Neural progenitor cell (in vitro differentiated cells): ENCODE measurements at places on chromosomes 13 and 19. TPM values are rescaled to one million over a fixed set of nuclear protein-coding genes. Genes with fewer than 3 reads are reported as not detected.

PNMA8A gene
- total RNA-seq = 42.5 and 43.9 TPM in 2 replicates

PSG7 gene
- total RNA-seq = not detected in 2 replicates

NXNL1 gene
- total RNA-seq = not detected in 2 replicates

KLK3 gene
- total RNA-seq = not detected in 2 replicates

IGLON5 gene
- 5.4 and 15.8 TPM in 2 replicates for total RNA-seq

ZSCAN4 gene
- total RNA-seq = not detected in 2 replicates

TPTE2 gene
- total RNA-seq = 0.06 and 0.17 TPM in 2 replicates

BCAM gene
- 7.1 and 16.9 TPM in 2 replicates for total RNA-seq

CLEC11A gene
- total RNA-seq = 0.09 and 3.4 TPM in 2 replicates

DNA sequence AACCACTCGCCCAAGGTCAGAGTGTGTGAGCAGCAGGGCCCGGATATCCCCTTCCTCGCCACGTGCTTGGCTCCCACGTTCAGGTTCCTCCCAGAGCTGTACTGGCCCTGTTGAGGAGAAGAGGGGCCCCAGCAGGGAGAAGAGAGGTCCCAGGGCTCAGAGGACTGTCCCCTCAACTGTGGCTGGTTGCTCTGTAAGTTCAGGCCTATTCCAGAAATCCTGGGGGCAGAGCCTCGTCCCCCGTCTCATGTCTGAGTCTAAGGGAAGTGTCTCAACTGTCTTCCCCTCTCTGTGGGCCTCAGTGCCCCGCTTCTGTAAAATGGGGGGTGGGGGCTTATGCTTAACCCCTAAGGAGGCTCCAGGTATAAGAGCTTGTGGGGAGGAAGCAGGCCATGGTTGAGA, 3.9 kb downstream of the PPP5C start:
- no peaks in the 10 kb centered on the region for H3K36me3 ChIP-seq
- no peak overlapping the region for H3K27ac ChIP-seq
- no peak overlapping the region for H3K4me3 ChIP-seq
- no peak for DNase-seq
- H3K4me1 ChIP-seq = peaks cover 6% of the 10 kb centered on the region
- no peaks in the 10 kb centered on the region for H3K27me3 ChIP-seq

- H3K36me3 ChIP-seq = peaks cover 2% of the 10 kb centered on the region
- H3K27ac ChIP-seq = no peak overlapping the region
- H3K4me1 ChIP-seq = peaks cover 3% of the 10 kb centered on the region
- no peak overlapping the region for H3K4me3 ChIP-seq
These were observed 13.8 kb downstream of the METTL21C start for GRCh38 chr13:102680842-102681740.

- H3K27me3 ChIP-seq = peaks cover 5% of the 10 kb centered on the region
- peak overlapping the region; percentile 88 for H3K4me3 ChIP-seq
- H3K4me1 ChIP-seq = peaks cover 12% of the 10 kb centered on the region
- H3K36me3 ChIP-seq = no peaks in the 10 kb centered on the region
- no peak for DNase-seq
These were observed 24.6 kb upstream of the ZNF846 start for GRCh38 chr19:9793071-9793591.

DNA sequence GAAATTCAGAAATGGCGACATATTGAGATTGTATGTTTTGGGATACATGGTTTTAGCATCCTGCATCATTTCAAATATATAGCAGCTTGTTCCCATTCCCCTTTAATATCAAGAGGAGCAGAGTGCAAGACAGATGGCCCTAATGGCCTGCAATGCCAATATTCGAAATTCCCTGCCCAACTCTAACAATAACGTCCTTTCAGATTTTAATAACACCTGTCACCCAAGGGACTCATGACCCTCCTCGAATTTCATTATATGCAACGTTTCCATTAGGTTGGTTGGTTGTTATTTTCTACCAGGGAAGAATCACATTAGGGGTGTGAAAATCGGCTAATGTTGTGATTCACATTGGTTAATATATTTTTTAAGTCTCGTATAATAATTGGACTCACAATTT, 170.0 kb downstream of the TNFSF13B start:
- H3K36me3 ChIP-seq = no peaks in the 10 kb centered on the region
- H3K4me1 ChIP-seq = no peaks in the 10 kb centered on the region
- DNase-seq = no peak
- H3K27me3 ChIP-seq = no peaks in the 10 kb centered on the region

- no peaks in the 10 kb centered on the region for H3K36me3 ChIP-seq
- no peak overlapping the region for H3K27ac ChIP-seq
- no peak overlapping the region for H3K4me3 ChIP-seq
- no peaks in the 10 kb centered on the region for H3K4me1 ChIP-seq
- H3K27me3 ChIP-seq = no peaks in the 10 kb centered on the region
- no peak for DNase-seq
These were observed 10.2 kb downstream of the COLGALT1 start for GRCh38 chr19:17565611-17566010.

DNA sequence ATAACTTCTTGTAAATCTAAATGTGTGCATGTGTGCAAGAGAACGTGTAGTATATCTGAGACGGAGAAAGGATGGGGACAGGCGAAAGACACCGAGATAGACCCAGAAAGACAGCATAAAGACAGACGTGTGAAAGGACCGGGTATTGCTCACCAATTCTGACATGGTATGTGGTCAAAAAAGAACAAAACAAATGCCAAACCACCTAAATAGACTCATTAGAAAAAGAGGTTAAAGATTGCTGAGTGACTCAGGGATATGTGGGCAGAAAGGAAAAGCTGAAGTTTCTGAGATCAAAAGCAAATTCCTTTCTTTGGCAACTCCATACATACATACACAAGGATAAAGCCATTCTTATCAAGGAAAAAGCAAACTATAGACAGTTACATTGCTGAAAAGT, 179.7 kb upstream of the TSC22D1 start:
- peaks cover 9% of the 10 kb centered on the region for H3K4me1 ChIP-seq
- no peaks in the 10 kb centered on the region for H3K27me3 ChIP-seq
- DNase-seq = no peak

DNA sequence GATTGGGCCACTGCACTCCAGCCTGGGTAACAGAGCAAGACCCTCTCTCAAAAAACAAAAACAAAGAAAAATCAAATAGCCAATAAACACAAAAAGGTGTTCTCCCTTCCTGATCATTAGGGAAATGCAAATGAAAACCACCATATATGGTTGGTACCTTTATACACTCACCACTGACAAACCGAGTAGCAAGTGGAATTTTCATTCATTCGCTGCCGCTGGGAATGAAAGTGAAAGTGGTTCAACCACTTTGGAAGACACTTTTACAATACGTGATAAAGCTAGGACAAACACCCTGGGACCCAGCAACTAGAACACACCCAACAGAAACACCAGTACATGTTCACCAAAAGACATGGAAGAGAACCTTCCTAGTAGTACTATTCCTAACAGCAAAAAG, 21.0 kb downstream of the GRIK5 start:
- DNase-seq = no peak
- no peak overlapping the region for H3K27ac ChIP-seq
- H3K36me3 ChIP-seq = no peaks in the 10 kb centered on the region
- H3K4me1 ChIP-seq = no peaks in the 10 kb centered on the region
- no peaks in the 10 kb centered on the region for H3K27me3 ChIP-seq
- no peak overlapping the region for H3K4me3 ChIP-seq

- H3K4me3 ChIP-seq = peak overlapping the region; percentile 90
- DNase-seq = no peak
- H3K36me3 ChIP-seq = no peaks in the 10 kb centered on the region
- peaks cover 7% of the 10 kb centered on the region for H3K4me1 ChIP-seq
These were observed 1.1 kb downstream of the PPAN start for GRCh38 chr19:10107254-10107653.

- H3K36me3 ChIP-seq = no peaks in the 10 kb centered on the region
- no peak for DNase-seq
- H3K27me3 ChIP-seq = no peaks in the 10 kb centered on the region
- H3K4me3 ChIP-seq = no peak overlapping the region
These were observed 25.5 kb upstream of the SLC1A5 start for GRCh38 chr19:46813839-46814358.

GRCh38 chr19:56132316-56132822, 8.7 kb upstream of the ZNF444 start:
- H3K27me3 ChIP-seq = no peaks in the 10 kb centered on the region
- no peaks in the 10 kb centered on the region for H3K36me3 ChIP-seq
- DNase-seq = peak; percentile 91
- peaks cover 21% of the 10 kb centered on the region for H3K4me1 ChIP-seq
- H3K27ac ChIP-seq = peak overlapping the region; percentile 98
- peak overlapping the region; percentile 12 for H3K4me3 ChIP-seq

- no peaks in the 10 kb centered on the region for H3K36me3 ChIP-seq
- no peaks in the 10 kb centered on the region for H3K4me1 ChIP-seq
- no peaks in the 10 kb centered on the region for H3K27me3 ChIP-seq
- no peak for DNase-seq
- no peak overlapping the region for H3K27ac ChIP-seq
These were observed 179.2 kb upstream of the ZNF507 start for GRCh38 chr19:32166238-32166637.
